ENCODE measurements at places on chromosomes 13 and 19.

GRCh38 chr13:60347690-60348089 is 49.3 kb upstream of the TDRD3 start:
- no peak for DNase-seq

DNA sequence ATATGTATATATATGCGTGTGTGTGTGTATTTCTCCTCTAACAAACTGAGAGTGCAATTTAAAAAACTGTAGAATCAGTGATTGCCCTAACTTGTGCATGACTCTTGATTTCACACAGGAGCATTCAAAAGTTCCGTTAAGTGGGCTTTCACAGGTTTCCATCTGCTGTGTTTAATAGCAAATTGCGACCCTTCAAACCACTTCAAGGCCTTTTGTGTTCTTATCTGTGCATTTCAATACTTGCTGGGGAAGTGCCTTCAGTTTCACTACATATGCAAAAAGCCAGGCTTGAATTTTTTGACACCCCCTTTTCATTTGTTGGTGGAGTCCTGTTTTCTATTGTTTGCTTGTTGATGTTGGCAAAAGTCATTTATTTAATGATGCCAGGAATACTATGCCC is 158.0 kb downstream of the TM9SF2 start:
- peak; percentile 71 for DNase-seq

DNA sequence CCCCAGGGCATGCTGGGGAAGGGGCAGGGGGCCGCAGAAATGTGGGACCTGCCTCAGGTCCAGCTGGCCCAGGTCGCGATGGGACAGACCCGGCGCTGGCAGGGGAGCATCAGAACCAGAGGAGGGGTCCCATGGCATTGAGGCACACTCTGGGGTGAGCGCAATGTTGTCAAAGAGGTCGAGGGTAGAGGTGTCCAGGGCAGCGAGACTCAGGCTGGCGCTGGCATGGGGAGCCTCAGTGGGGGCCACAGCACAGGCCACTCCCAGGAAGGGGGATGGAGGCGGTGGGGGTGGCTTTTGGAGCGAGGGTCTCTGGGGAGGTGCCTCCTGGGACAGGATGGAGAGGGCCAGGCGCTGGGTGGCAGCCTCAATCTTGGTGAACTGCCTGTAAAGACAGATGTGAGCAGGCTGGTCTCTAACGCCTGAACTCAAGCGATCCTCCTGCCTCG is 944 bp downstream of the C19orf85 start:
- DNase-seq, result no peak

GRCh38 chr19:45423033-45423588 is 606 bp downstream of the ERCC1 start:
- no peak for DNase-seq

Measured in NCI-H524 (cell line).